Germinal center (tissue), 1 donor: ENCODE measurements at places on chromosomes 11 and 22.
A peak's percentile ranks its signal among the peaks of the same experiment; 100 is the strongest.

DNA sequence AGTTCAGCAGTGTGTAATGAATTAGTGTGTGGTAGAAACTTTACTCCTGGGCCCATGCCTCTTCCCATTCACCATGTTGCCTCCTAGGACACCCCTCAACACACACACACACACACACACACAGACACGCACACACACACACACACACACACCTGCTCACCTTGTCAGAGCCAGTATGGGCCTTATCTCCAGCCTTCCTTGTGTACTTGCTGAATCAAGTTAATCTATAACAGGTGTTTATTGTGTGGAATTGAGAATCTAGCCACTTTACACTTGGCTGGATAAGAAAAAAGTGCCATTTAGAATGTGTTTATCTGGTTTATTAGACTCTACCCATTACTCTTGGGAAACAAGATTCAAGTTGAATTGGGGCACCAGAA, 14.5 kb upstream of the ZDHHC13 start:
- DNase-seq = no peak

DNA sequence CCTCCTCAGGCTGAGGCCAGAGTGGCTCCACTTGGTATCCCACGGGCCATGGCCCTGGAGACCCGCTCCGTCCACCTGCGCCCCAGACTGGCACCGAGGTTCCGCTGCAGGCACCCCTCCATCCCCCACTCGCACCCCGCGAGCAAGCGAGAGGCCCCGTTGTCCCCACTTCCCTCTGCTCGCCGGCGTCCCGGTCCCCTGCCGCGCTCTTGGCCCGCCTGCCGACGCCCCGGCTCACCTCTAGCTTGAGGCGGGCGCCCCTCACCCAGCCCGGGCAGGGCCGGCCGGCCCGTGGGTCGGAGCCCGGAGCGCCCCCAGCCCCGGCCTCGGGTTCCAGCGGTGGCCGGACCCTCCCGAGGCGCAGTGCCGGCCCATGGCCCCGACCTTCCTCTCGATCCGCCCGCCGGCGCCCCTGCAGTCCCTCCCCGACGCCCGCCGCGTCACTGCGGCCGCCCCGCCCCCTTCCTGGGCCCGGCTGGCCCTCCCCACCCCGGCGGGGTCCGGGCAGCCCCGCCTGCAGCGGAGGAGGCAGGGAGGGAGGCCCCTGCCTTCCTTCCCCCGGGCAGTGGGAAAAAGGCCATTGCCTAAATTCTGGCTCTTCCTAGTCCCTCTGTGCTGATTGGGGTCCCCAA, at the start of gene PITPNM1:
Gene PITPNM1 (minus strand): TSS at position 414 of the 632 bp plus-strand sequence. CDS start 1,183 bp downstream, outside the sequence.
- DNase-seq = peak; percentile 81

DNA sequence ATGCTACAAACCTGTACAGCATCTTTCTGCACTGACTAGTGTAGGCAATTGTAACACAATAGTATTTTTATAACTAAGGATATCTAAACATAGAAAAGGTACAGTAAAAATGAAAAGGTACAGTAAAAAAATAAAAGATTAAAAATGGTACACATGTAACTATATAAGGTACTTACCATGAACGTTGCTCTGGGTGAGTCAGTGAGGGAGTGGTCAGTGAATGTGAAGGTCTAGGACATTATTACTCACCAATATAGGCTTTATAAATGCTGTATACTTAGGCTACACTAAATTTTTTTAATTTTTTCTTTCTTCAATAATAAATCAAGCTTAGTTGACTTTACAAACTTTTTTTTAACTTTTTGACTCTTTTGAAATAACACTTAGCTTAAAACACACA, 59.9 kb downstream of the EIF3M start:
- no peak for DNase-seq

DNA sequence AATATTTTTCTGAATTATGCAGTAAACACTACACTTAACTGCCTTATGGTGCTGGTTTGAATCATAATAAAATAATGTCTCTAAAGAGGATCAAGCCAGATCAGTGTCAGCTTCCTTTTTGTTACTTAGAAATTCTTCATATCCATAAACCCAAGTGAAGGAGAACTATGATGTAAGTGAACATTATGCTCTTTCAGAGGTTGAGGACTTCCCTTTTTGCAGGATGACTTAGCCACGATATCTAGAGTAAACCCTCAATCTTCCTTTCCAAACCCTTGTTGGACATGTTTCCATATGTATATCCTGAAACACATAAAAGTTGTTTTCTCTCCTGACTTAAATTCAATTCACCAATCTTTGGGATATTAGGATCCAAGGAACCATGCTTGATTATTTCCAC, 19.1 kb downstream of the OR8D1 start:
- no peak for DNase-seq

DNA sequence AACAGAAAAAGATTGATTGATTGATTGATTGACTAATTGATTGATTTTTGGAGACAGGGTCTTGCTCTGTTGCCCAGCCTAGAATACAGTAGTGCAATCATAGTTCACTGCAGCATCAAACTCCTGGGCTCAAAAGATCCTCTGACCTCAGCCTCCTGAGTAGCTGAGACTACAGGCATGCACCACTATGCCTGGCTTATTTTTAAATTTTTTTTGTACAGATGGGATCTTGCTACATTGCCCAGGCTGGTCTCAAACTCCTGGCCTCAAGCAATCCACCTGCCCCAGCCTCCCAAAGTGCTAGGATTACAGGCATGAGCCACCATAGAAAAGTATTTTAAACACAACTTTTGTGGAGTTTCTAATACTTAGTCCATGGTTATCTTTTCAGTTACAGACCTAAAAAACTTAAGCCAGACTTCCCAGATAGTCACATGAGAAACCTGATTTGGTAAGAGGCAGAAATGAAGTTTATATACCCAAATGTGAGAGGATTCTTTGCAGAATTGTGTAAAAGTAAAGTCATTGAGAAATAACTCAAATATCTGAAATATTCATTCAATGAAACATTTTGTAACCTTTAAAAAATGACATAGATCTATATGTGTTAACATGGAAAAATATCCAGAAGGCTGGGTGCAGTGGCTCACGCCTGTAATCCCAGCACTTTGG, 186.5 kb downstream of the SWAP70 start:
- no peak for DNase-seq

DNA sequence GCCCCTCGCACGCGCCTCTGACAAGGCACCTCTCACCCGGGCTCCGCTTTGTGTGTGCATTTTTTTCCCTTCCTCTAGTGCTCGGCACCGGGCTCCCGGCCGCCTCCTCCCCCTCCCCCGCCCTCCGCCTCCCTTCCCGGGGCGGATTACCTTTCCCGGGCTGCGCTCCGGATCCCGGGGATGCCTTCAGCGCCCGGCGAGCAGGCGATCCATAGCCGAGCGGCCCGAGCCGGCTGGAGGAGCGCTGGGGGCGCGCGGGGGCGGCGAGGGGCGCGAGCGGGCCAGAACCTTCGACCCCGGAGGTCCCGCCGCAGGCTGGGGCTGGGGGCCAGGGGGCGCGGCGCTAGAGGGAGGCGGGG, 282 bp downstream of the MPPED2 start:
- peak; percentile 2 for DNase-seq

- no peak for DNase-seq
Observed at GRCh38 chr11:12989428-12990161, 19.5 kb upstream of the RASSF10 start.

DNA sequence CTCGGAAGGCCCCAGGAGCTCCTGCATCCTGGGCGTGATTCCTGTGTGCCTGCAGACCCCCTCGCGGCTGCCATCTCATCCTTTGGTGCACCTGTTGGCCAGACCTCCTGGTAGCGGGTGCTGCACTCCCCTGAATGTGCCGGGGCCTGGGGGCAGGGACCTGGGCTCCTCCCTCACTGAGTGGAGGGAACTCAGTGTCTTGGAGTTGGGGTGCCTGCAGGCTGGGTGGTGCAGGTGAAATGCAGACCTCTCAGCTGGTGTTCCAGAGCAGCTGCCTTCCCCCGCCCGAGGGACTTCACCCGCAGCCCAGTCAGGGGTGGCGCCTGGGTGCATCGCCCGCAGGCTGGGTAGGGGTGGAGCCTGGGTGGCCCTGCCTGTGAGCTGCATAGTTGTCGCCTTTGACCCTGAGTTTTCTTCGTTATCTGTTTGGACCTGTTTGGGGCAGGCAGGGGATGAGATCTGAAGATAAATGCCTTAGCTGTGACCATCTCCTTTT, 31.4 kb downstream of the LRP5 start:
- DNase-seq = no peak

DNA sequence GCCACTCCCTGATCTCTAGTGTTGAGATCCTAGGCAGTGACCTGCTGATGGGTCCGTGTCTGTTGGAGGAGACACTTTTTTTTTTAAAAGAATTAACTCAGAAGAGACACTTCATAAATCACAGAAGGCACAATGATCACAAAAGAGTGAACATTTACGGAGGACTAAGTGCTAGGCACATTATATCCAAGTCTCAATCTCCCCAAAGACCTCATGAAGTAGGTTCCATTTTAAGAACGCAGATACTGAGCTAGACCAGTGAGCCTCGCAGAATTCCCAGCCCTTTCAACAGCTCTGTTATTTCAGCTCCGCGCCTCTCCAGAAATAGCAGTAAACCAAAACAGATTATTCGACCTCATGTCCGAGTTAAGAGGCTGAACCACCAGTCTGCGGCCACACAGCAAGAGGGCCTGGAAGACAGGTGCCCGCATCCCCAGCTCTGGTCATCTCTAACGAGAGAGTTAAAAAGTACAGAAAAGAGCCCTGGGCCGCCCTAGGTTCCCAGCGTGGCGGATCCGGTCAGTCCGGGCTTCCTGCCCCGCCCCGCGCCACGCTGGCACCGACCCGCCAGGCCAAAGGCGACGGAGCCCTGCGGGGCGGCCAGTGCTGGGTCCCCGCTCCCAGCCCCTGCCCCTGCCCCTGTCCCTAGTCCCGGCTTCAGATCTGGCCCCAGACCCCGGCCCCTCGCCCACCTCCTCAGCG, 612 bp downstream of the XBP1 start:
- peak; percentile 56 for DNase-seq

DNA sequence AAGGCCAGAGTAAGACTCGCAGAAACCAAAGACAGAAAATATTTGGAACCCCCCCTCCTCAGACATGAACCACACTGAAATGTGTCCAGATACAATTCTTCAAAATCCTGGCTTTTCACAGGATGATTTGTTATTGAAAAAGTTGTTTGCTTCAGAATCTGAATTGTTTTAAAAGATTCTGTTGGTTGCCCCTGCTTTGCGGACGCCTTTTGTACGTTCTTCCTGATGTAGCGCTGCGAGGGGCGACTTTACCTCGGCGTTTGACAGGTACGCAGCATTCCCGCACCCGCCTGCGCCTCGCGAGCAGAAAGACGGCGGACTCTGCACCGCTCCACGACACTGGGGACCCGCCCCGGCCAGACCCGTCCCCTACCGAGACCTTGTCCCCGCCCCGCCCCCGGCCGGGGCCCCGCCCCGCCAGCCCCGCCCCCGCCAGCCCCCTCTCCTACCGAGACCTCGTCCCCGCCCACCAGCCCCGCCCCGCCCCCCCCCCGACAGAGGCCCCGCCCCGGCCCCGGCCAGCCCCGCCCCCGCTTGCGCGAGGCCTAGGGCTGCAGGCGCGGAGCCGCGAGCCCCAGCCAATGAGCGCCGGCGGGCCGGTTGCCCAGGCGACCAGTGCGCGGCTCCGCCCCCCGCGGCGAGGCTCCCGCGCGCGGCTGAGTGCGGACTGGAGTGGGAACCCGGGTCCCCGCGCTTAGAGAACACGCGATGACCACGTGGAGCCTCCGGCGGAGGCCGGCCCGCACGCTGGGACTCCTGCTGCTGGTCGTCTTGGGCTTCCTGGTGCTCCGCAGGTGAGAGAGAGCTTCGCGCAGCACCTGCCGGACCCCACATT, at the start of gene GLB1L2:
Gene GLB1L2 (plus strand): TSS at position 635 of the 835 bp plus-strand sequence. CDS start 74 bp downstream, at position 709.
- peak; percentile 93 for DNase-seq

DNA sequence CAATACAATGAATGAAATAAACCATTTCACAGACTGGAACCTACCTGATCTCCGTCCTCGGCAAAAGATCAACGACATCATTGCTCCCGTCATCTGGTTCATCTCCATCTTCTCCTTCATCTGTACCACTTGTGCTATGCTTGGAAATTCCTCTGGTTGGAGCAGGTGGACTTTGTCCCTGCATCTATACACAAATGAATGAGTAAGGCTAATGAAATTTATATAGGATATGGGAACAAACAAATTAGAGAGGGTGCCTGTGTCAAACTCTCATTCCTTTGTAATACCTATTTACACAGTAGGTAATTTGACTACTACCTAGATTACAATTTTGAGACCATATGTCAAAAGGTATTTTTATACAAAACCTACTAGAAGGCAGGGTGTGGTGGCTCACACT, 59.4 kb downstream of the F2 start:
- DNase-seq = no peak

DNA sequence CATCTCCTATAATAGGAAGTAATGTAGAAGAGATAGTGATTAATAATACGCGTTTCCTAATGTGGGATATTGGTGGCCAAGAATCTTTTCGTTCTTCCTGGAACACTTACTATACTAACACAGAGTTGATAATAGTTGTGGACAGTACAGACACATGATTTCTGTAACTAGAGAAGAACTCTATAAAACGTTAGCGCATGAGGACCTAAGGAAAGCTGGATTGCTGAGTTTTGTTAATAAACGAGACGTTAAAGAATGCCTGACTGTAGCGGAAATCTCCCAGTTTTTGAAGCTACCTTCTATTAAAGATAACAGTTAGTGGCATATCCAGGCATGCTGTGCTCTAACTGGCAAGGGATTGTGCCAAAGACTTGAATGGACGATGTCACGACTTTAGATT, 83.3 kb downstream of the GGT1 start:
- no peak for DNase-seq

GRCh38 chr11:110855191-110855590, 143.0 kb upstream of the ARHGAP20 start:
- no peak for DNase-seq

GRCh38 chr11:11444804-11445131, 91.7 kb upstream of the CSNK2A3 start:
- no peak for DNase-seq

- no peak for DNase-seq
Observed at GRCh38 chr11:86814775-86815174, 14.4 kb downstream of the PRSS23 start.

DNA sequence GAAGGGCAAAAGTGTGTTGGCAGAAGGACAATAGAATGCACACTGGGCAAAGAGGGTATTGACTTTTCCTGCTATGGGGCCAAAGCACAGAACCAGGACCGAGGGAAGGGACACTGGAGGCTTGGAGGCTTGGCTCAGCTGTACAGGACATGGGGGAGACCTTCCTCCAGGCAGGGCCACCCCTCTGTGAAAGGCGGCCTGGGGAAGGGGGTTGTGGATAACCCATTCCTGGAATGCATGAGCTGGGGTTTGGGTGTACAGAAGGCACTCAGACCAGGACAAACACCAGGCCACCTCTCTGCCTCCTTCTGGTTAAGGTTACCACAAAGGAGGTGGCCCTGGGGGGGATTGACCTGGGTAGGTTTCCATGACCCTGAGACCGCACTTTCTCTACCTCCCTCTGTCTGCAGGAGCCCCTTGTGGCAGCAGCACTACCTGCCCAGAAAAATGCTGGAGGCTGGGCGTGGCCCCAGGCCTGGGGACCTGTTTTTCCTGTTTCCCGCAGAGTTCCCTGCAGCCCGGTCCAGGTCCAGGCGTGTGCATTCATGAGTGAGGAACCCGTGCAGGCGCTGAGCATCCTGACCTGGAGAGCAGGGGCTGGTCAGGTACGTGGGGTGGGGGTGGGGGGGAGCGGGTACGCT, 9.6 kb downstream of the P2RY2 start:
- no peak for DNase-seq
